ENCODE measurements at places on chromosomes 2 and 18.

DNA sequence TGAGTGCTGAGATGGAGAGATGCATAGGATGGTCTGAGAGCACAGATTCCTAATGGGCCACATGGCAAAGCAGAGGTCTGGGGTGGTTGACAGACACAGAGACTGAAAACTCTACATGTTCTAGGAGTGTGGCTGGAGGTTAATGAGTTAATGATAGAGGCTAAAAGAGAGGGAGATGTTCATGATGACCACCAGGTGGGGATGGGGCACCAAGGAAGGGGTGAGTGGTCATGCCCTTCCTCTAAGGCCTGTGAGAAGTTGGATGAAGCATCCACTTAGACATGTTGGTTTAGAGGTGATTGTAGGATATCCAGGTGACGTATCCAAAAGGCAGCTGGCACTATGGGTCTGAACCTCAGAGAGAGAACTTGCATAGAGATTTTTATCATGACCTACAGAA lies 102.1 kb downstream of the LRP2 start:
- no peak for DNase-seq

GRCh38 chr2:42764096-42764495 lies at the start of gene OXER1:
Gene OXER1 (minus strand): TSS chr2:42764135. CDS start chr2:42764062, 73 bp downstream.
- DNase-seq: no peak

DNA sequence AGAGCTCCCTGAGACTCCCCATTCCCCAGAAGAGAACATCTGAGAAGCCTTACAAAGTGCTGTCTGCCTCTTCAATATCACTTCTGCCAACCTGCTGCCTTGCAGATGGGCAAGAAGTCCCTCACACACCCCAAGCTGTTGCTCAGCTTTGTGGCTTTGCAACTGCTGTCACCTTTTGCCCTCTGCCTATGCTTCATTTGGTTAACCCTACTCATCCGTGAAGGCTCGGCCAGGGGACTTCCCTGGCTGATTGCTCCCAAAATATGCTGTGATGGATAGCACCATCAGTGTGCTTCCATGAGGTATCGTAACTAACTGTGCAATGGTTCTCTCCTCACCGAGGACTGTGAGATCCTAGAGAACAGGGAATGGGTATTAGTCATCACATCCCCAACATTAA lies 88.9 kb upstream of the CYP1B1 start:
- DNase-seq: no peak

DNA sequence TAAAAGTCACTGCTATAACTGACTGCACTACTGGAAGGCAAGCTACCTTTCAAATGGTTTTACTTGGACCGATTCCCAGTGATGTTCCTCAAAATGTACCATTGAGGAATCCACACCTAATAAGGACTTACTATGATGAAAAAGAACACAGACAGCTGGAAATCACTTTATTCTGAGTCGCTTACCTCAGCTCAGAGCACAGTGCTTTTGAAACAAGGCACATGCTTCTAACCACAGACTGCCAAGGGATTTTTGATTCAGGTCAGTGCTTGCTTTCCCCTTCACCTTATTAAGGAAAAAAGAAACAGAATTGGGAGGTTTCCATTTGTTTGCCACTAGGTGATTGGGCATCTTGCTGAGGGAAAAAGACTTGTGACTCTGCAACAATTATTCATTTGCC lies 707.5 kb upstream of the FSHR start:
- DNase-seq: no peak

GRCh38 chr2:182415771-182416170 lies 11.1 kb downstream of the PDE1A start:
- no peak for DNase-seq

DNA sequence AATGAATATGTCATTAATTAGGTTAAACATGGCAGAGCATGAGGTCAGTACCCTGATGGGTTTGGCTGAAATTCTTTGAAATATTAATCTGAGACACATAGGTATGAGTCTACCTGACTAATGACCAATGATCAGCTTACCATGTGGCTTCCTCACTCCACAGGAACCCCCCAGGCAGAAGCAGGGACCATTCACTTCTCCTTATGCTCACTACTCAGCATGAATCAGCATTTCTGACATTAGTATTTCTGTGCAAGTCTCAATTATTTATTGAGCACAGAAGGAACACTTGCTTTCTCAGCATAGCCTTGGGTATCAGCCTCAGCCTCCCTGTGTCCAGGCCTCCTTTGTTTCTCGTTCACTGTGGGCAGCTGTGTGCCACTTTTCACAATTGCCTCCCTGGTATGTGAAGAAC lies 9.3 kb upstream of the KCNE4 start:
- DNase-seq: peak; percentile 69

DNA sequence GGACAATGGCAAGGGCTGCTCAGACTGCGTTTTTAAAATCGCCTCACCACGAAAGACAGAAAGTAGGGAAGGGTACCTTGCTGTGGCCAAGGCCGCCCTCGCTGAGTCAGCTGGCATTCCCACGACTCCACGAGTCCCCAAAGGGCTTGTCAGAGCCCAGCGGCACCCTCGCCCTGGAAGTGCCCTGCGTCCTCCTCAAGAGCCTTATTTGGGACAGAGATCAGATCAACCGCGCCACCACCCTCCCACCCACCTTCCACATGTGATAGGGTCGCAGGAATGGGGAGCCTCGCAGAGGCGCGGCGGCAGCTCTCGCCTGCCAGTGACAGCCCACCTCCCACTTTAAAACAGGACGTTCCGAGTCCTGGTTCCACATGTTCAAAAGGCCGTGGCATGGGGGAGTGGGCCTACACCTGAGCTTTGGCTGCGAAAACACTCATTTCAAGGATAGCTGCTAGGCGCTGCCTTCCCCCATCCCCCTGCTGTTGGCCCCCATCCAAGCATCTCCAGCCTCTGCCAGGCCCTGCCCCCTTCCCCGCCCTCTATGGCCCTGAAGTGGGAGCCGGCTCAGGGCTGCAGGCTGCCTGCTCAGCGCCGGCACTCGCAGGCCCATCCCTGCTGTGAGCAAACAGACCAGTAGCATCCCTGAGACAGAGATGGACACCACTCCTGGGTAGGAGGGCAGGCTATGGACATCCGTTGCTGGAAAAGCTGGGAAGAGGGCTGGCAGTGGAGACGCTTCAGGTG lies 38.1 kb upstream of the ARHGEF4 start:
- peak; percentile 13 for DNase-seq

- DNase-seq: peak; percentile 1
These were observed 18.1 kb upstream of the ZNF407 start for GRCh38 chr18:74579496-74580065.

Data from fibroblast of skin of back (primary cell).